HEK293T (cell line): ENCODE measurements at places on chromosomes 3 and 15.

- DNase-seq = no peak
Measured at GRCh38 chr3:66518126-66518525, 17.3 kb upstream of the LRIG1 start.

DNA sequence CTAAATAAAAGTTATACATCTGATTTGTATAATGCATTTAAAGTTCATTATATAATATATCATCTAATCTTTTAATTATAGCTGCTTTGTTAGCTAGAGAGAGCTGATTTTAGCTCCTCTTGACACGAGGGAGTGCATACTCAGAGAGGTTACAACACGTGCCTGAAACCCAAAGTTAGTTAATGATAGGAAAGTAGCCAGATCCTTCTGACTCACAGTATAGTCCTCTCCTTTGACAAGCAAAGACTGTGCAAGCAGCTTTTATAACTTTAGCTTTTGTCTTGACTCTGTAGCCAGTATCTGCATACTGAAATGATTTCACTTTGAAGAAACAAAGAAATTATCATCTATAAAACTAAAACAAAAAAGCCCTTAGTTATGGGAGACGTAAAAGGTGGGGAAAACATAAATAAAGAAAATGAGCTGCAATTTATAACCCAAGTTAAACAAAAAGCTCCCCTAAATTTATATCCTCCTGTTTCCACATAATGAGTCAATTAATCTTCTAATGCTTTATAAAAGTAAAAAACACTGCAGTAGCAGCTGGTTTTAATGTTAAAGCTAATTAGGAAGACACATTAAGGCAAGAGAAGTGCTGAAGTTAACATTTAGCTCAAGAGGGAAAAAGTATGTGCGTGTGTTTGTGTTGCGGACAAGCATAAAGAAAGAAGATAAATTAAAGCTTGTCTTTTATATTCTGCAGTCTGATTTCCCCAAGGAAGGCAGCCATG is 13.1 kb downstream of the GABRR3 start:
- no peak for DNase-seq

DNA sequence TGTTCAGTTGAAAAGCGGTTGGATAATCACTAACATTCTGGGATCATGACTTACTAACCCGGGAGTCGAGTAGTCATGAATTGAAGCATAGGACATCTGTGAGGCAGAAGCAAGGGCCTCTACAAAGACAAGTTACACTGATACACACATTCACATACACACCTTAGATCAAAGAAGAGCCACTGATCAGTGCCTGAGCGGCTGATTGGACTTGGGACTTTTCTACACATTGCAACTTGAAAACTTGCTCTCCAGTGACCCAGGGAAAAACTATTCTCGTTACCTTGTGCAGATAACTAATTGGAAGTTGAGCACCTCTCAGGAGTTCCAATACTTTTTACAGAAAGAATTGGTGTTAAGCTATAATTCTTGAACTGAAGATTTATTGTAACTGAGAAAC is 206.0 kb downstream of the CDIN1 start:
- DNase-seq = no peak

GRCh38 chr15:26115229-26115943 is 252.3 kb upstream of the ATP10A start:
- DNase-seq = no peak

DNA sequence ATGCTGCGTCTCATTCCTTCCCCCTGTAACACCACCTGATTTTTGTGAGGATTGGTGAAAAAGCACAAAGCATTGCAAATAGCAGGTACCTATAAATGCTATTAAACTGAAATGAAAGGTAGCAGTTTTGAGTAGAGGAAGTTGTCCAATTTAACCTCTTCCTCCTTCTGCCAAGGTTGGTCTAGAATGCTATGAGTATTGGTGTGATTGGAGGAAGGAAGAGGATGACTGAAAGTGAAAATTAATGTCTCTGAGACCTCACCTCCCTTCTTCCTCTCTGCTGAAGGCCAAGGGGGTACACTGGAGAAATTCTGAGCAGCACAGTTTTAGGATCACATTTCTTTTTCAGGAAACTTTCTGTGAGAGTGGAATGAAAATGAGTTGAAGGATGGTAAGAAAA is 94.4 kb downstream of the DTWD1 start:
- no peak for DNase-seq

DNA sequence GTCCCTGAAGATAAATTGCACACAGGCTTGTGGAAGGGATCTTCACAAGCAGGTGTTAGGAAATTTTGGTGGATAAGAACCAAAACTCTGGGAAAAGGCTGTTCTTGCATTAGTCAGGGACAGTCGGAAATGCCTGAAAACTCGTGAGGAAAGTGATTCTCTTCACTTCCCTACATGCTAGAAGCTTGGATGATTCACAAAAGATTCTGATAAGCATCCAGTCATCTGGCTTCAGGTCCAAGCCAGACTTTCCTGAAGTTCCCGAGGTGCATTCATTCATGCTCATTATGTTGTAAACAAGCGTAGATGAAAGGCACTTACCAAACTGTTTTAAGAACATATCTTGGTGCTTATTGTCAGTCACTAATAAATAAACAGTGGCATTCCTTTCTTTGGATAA is 1028.7 kb downstream of the NTRK3 start:
- DNase-seq = no peak

DNA sequence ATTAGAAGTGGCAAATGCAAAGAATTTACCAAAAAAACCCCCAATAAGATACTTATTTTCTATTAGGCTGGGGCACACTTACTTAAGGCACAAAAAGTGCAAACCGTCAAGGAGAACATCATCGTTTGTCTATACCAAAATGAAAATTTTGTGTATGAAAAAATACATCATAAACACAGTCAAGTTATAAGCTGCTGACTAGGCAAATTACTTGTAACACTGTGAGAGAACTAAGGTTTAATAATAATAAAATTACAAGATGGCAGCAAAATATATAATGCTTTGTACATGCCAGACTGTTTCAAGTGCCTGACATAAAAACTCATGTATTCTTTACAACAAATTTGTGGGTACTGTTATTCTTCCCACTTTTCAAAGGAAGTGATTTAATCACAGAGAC is 297.2 kb upstream of the CRBN start:
- no peak for DNase-seq

- no peak for DNase-seq
Measured at GRCh38 chr3:116378077-116378476, 67.2 kb downstream of the LSAMP start.

DNA sequence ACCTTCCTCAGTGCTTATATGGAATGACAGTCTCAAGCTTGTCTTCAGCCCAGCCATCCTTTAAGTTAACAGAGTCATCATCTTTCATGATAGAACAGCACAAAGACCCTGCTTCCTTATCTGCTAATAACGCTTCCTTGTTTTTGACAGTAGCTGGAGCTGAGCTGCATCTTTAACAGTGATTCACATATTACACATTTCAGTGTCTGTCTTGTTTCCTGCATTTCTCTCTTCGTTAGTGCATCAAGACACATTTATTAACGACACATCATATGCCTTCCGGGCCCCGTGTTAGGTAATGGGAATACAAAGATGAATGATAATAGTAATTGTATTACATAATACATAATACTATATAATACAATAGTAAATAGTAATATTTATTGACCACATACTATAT is 30.2 kb upstream of the GREM1 start:
- DNase-seq = no peak

GRCh38 chr3:65548848-65549625 is 489.7 kb downstream of the MAGI1 start:
- peak; percentile 28 for DNase-seq

- DNase-seq = no peak
Measured at GRCh38 chr3:127000761-127001160, 17.8 kb downstream of the PLXNA1 start.

- DNase-seq = no peak
Measured at GRCh38 chr3:128503751-128504532, 10.9 kb upstream of the GATA2 start.

DNA sequence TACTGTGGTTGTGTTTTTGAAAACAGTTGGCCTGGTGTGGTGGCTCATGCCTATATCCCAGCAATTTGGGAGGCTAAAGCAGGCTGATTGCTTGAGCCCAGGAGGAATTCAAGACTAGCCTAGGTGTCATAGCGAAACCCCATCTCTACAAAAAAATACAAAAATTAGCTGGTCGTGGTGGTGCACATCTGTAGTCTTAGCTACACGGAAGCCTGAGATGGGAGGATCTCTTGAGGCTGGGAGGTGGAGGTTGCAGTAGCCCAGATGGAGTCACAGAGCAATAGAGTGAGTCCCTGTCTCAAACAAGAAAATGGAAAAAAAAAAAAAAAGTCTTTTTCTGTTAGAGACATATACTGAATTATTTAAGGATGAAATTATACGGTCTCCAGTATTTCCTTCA is 14.7 kb upstream of the LRRFIP2 start:
- DNase-seq = no peak

DNA sequence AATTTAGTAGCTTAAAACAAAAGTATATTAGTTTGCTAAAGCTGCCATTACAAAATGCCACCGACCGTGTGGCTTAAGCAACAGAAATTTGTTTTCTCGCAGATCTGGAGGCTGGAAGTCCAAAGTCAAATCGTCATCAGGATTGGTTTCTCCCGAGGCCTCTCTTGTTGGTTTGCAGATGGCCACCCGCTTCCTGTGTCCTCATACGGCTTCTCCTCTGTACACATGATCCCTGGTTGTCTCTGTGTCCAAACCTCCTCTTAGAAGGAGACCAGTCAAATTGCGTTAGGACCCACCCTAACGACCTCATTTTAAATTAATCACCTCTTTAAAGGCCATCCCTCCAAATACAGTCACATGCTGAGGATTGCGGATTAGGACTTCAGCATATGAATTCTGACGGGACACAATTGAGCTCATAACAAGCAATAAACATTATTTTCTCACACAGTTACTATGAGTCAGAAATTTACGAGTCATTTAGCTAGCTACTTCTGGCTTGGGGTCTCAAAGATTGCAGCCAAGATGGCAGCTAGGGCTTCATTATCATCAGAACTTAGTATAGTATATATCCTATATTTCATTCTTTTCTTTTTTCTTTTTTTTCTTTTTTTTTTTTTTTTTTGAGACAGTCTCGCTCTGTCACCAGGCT is 58.4 kb downstream of the RPL39L start:
- no peak for DNase-seq

GRCh38 chr15:90002428-90002844 is 1.3 kb downstream of the ZNF710 start:
- DNase-seq = peak; percentile 53

DNA sequence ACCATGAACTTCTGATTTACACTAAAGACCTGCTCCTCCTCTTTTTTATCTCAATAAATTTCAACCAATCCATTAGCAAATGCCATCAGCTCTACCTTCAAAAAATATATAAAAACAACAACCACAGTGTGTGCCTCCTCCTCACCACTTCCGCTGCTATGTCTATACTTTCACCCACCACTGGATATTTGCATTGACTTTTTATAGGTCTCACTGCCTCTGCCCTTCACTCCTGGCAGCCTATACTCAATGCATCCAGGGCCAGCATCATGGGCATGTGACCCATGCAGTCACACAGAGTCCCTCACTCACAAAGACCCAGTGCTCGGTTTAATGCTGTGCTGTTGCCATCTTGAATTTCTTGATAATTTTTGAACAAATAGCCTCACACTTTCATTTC is 53.5 kb upstream of the CCDC54 start:
- DNase-seq = no peak

GRCh38 chr3:127779747-127780146 is 42.6 kb downstream of the MGLL start:
- DNase-seq = no peak

DNA sequence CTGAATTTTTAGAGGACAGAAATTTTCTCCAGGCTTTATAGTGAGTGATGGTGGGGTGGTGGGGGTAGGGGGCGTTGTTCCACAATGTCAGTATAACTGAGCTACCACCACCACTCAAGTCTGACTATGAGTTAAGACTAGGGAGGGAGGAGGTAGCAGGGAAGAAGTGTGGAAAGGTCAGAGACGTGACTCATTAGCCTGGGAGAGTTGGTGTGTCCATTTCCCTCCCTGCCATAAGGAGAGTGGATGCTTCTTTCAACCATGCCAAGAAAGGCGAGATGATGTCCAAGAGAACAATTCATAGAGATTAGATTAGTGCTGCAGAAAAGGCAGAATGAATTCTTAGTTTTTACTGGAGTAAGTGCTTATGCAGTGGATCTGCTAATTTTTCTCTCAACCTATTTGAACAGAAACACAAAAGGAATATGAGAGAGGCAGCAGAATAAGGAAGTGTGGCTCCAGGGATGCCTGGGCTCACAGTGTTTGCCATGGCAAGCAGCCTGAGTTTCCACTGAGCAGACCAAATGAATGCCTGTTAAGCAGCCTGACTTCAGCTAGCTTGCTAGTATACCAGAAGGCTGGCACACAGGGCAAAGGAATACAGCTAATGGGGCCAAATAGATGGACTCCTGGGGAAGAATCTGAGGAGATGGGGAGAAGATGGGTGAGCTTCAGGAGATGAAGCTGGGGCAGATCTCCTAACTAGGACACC is 708.9 kb downstream of the NTRK3 start:
- DNase-seq = no peak

DNA sequence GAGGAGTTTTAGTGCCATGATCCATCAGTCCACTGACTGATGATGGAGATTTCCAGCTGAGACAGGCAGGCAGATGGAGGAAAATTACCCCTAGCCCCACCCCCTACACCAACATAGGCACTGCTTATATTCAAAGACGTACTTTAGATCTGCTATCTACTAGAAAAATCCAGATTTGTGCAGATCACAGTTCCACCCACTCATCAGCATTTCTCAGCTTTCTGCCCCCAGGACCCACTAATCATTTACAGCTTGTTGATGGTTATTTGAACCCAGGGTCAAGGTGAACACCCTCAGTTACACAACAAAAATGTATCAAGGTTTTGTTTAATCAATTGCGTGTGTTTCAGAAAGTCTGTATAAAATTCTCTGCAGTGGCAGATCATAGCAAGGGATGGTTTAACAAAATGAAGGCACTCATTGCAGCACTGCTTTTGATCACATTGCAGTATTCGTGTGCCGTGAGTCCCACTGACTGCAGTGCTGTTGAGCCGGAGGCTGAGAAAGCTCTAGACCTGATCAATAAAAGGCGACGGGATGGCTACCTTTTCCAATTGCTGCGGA is at the start of gene HRG:
TSS of gene HRG (plus strand) at position 390 of the 564 bp plus-strand sequence. CDS start at position 408, 18 bp downstream.
- no peak for DNase-seq

DNA sequence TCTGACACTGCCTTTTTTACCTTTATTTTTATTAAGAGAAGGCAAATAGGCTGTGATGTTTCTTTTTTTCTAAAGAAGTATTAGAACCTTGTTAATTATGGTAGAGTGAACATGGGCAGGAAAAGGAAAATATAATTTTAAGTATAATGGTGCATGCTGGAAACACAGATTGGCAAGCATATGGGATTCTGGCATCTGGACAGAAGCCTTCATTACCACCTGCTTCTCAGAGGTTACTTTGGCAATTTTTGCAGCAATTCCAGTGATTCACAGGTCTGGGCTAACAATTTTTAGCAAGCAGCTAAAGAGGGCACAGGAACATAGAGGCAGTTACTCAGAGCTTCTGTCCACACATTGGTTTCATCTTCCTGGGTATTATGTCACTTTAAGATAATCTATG is 258.3 kb downstream of the DIPK2A start:
- DNase-seq = no peak

GRCh38 chr3:12489368-12489767 is 5.1 kb downstream of the TSEN2 start:
- DNase-seq = no peak
